ENCODE measurements at places on chromosomes 2 and 18.

- no peak for DNase-seq
Measured at GRCh38 chr2:235472443-235472842, 21.4 kb upstream of the AGAP1 start.

GRCh38 chr2:195382186-195382585 is 274.8 kb upstream of the SLC39A10 start:
- no peak for DNase-seq

DNA sequence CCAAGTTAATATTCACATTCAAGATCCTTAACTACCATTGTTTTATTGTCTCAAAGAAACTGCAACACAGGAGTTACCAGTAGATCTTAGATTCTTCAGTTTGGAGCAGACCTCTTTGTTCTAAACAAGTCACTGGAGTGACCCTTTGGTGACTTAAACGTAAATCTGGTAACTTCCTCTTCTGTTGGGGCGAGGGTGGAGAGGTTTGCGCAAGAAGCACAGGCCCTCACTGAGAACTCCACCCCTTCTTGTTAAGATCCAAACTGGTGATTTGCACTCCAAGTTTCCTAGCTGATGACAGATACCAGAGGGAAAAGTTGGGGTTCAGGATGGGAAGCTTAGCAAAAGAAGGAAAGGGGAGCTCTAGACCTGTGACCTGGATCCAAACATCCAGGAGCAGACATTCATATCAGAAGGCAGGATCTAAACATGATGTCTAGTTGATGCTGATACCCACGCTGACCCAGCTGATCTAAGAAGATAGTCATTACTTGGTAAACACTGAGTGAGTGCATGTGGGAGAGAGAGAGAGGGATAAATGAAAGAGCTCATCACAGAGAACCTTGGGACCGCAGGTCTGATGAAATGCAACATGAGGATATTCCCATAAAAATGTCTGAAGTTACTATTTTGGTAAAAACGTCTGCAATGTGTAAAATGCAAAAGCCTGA is 256.0 kb downstream of the CDH20 start:
- no peak for DNase-seq

- peak; percentile 39 for DNase-seq
Measured at GRCh38 chr18:376311-376710, 108.5 kb upstream of the THOC1 start.

GRCh38 chr2:241216211-241216761 is 27.8 kb downstream of the ANO7 start:
- DNase-seq, result peak; percentile 68

- no peak for DNase-seq
Measured at GRCh38 chr2:9744256-9745004, 98.8 kb upstream of the TAF1B start.

GRCh38 chr2:108565778-108566375 is 31.6 kb downstream of the LIMS1 start:
- no peak for DNase-seq

GRCh38 chr18:10370716-10371115 is 83.7 kb upstream of the APCDD1 start:
- DNase-seq, result no peak

DNA sequence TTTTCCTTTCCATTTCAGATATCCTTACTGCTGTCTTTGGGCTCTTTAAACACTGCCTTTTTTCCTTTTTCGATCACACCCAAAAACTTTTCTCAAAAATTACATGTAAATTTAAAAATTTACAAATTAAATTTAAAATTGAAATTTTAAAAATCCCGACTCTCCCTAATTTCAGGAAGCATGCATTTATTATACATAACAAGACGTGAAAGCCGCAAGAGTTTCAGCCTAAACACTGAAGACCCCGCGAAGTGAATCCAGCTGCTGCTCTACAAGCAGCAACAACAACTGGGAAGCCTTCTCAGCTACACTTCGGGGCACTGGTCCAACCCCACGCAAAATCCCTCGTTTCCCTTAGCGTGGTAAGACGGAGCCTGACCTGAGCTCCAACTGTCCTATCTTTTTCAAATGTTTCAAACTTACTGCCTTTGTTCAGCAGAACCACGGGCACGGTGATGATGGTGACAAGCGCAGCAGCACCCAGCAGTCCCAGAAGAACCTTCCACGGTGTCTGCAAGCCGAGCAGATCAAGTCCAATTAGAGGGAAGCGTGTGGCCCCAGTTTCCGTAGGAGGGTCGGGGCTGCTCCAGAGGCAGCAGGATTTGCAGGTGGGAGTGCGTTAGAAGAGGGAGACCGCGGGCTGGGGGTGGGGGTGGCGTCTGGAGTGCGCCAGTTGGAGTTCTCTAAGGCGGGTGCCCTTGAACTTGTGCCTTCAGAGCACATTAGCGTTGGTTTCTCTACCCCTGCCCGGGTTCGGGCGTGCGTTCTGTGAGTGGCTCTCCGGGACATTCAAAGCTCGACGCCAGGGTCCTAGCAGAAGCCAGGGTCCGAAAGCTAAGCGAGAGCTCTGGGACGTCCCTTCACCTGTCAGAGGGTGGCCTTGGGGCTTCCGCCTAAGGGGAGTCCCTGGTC is 783 bp downstream of the DPP4 start:
- no peak for DNase-seq
